ENCODE measurements at places on chromosomes 2 and 18.

- DNase-seq, result no peak
Observed at GRCh38 chr2:54610700-54611099, 112.8 kb upstream of the EML6 start.

DNA sequence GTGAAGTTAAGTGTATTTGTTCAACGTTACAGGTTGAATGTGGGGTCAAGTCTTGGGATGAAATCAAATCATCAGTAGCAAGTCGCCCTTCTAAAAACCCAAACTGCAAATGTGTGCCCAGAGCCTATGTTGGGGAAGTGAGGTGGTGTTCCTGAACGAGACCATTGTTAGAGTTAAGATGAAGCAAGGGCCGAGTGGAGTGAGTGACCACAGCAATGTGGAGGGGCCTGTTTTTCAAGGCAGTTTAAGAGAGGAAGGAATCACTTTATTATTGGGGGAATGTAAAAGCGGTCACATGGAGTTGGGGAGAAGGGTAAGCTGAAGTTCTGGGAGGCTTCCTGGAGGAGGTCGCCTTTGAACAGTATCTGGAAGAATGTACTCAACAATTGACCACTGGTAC lies 68.5 kb downstream of the MYCN start:
- DNase-seq, result no peak

DNA sequence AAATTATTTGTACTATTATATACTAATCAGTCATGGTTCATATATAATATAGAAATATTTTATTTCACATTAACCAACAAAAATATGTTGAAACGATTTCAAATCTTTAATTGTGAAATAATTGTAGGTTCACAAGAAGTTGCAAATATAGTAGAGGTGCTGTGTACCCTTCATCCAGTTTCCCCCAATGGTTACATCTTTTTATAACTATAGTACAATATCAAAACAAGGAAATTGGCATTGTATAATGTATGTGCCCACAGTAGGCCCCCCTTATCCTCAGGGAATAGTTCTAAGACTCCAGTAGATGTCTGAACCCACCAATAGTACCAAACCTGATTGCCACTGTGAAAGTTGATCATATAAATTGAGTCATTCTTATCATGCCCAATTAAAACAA lies 7.4 kb upstream of the CYB5A start:
- DNase-seq, result no peak

GRCh38 chr18:35179906-35180305 lies 60.9 kb upstream of the ZNF397 start:
- DNase-seq, result no peak

GRCh38 chr18:23668731-23669130 lies 6.0 kb upstream of the ANKRD29 start:
- no peak for DNase-seq

DNA sequence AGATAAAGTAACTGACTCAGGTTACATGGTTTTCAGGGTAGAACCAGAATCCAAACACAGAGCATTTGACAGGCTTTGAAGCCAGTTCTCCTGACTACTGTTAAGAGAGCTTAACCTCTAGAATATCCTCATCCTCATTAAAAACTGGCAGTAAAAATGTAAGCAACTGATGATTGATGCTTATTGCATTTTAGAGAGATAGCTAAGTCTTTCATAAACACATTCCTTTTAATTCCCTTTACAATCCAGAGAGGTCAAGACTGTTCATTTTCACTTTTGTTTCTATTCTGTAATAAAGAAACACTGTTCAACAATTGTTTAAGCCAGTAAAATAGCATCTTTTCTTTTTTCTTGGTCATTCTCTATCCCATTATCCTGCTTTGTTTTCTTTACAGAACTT lies 53.9 kb upstream of the RAB27B start:
- DNase-seq, result no peak

DNA sequence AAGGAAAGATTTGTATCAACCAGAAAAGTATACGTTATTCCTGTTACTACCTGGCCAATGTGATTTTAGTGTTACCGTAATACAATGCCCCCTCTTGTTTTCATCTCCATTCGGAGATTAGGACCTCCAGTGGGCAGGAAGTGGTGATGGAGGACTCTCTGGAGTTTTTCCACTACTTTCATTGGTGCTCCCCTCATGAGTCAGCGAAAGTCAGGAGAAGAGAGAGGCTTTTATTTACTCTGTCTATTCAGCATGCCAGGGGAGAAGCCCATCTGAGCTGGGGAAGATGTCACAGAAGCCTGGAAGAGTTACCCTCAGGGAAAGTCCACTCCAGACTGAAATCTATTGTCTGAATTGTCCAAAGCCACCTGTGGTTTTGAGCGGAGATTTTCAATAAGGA lies 88.2 kb upstream of the THUMPD2 start:
- no peak for DNase-seq

DNA sequence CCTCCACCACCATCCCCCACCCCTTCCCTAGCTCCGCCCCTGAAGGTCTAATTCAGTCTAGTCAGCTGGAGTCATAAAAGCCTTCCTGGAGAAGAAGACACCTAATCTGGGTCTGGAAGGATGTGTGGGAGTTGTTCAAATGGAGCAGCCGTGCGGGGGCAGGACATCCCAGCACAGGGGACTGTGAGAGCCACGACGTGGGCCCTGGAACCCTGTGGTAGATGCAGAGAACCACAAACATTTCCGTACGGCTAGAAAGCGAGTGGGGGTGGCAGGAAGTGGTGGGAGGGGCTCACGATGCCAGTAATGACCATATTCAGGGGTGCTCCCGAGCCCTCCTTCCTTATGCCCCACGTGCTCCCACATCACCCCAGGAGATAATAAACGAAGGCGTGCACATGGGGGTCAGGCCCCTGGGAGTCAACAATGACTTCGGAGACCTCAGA lies 20.9 kb upstream of the COL6A3 start:
- DNase-seq, result no peak

DNA sequence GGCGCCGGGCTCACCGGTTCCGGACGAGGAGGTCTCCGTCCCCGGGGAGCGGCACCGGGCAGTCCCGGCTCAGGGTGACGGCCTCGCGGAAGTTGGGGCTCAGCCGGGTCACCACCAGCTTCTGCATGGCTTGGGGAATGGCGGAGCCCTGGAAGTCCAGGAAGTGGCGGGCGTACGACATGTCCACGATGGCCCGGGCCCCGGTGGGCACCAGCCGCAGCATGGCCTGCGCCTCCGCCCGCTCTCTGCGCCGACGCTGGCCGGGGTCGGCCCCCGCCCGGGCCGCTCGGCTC lies 157 bp downstream of the PTGR3 start:
- DNase-seq, result no peak

- no peak for DNase-seq
Observed at GRCh38 chr2:169139993-169140767, 70.8 kb downstream of the DHRS9 start.

- DNase-seq, result no peak
Observed at GRCh38 chr2:46284796-46285195, 12.4 kb upstream of the EPAS1 start.

- no peak for DNase-seq
Observed at GRCh38 chr18:75036917-75037688, 171.8 kb downstream of the PTGR3 start.

DNA sequence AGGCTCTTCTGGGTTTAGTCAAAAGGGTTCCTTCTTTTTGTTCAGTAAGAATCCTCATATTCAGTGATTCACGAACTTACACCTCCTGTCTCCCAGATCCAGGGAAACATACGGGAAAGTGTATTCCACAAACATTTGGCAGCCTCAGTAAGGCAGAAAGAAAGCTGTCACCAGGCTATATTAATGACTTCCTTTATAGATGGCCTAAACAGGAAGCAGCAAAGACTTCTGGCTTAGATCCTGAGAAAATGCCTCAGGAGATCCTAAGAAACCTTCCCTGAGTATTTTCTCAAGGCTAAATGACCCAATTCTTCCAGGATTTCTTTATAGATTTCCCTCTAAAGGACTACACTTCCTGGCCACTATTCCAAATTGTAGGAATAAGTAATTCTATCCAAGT lies 1995.5 kb upstream of the CELF4 start:
- no peak for DNase-seq

DNA sequence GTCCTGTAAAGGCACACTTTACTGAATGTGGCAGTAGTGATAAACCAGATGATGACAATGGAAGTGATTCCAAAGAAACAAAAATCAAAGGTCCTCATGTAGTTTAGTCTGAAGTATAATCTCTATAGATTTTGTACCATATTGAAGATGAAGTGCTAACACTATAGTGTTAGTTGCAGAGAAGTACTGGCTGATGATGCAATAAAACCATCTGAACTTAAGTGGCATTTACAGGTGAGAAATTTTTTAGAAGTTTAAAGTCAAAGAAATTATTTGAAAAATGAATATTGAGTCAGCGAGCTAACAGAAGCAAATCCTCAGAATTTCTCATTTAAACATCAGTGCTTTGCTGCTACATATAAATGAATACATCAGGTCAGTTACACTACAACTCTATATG lies 43.1 kb upstream of the RMDN2 start:
- DNase-seq, result no peak

- DNase-seq, result no peak
Observed at GRCh38 chr18:55031576-55031975, 72.3 kb upstream of the CCDC68 start.

- DNase-seq, result no peak
Observed at GRCh38 chr2:69089266-69089665, 76.3 kb downstream of the ANTXR1 start.

- DNase-seq, result peak; percentile 99
Observed at GRCh38 chr2:221715523-221716247, 143.6 kb upstream of the EPHA4 start.

DNA sequence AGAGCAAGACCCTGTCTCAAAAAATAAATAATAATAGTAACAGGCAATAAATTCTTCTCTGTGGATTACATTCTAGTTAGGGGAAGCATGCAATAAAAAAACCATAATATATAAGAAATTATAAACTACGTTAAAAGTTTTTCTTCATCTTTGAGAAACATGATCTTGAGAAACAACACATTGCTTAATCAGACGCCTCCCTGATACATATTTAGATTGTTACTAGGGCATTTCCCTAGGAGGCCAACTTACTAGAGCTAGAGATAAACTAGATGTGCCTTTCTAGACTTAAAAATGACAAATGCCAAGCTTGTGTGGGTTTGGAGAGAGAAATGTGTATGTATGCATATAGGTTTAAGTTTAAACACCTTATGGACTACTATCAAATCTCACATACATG lies 76.3 kb upstream of the GALNT5 start:
- no peak for DNase-seq

- DNase-seq, result peak; percentile 64
Observed at GRCh38 chr2:60998628-60999545, 18.6 kb upstream of the PEX13 start.
